ENCODE measurements at places on chromosomes 6 and 20. TPM values are rescaled to one million over a fixed set of nuclear protein-coding genes. Genes with fewer than 3 reads are reported as not detected.

MUC22 gene
- not detected for total RNA-seq

OPRM1 gene
- total RNA-seq: not detected

LAMP5 gene
- 0.35 TPM for total RNA-seq

DEFB115 gene
- not detected for total RNA-seq

ADGB gene
- total RNA-seq: not detected

LTA gene
- not detected for total RNA-seq

MAPK13 gene
- total RNA-seq: 32.4 TPM

GRCh38 chr20:35700625-35701148 lies 1.5 kb downstream of the ROMO1 start:
- peak overlapping the region; percentile 96 for H3K4me3 ChIP-seq
- peaks cover 3% of the 10 kb centered on the region for H3K4me1 ChIP-seq
- H3K27me3 ChIP-seq: no peaks in the 10 kb centered on the region
- H3K36me3 ChIP-seq: peaks cover 51% of the 10 kb centered on the region

DNA sequence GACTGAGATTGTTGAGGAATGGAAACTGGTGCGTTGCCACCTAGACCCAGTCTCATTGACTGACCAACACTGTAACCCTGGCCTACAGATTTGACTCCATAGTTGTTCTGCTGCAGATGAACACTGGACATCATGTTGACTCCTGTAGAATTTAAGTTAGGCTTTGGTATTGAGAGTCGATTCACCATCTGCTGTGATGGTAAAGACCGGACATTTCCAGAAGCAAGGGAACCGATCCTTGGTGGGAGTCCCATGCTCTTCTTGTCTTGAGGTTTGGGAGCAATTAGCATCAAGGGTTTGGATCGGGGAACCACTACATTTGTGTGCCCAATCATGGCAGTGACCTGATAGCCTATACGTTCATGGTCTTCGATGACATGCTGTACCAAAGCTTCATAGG lies 37.6 kb downstream of the ADNP start:
- no peak overlapping the region for H3K4me3 ChIP-seq
- H3K27ac ChIP-seq: no peak overlapping the region
- H3K36me3 ChIP-seq: peaks cover 99% of the 10 kb centered on the region
- DNase-seq: no peak

DNA sequence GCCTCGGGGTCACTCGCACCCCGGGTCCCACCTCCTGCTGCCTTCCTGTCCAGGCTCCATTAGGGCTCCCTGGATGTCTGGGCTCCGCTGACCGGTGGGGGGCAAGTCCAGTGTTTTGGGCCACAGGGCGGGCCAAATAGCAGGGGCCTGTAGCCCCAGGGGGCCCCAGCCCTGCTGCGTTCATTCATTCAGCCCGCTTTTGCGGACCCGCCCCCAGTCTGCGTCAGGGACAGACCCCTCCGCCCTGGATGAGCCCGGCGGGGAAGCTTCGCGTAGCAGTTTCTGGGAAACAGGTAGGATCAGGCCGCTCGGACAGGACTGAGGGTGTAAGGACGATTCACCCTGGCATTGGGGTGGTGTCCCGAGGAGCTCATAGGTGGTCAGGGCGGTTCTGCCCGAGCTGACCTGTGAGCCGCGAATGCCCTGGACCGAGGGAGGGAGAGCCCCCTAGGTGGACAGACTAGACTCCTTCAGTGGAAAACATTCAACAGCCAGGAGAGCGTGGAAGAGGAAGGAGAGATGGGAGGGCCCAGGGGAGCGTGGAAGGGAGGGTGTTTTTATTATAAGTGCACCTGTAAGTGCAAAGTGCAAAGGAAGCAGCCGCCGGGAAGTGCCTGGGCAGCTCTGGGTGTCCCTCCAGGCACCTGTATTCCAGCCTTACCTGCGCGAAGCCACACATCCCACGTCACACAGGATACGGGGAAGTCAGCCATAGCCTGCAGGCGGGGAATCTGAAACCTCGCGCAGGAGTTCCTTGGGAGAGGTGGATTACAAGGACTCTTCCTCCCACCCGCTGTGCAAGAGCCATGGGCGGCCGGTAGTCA lies 662 bp downstream of the ENTPD6 start:
- H3K27ac ChIP-seq: peak overlapping the region; percentile 24
- peaks cover 6% of the 10 kb centered on the region for H3K27me3 ChIP-seq
- DNase-seq: peak; percentile 84

DNA sequence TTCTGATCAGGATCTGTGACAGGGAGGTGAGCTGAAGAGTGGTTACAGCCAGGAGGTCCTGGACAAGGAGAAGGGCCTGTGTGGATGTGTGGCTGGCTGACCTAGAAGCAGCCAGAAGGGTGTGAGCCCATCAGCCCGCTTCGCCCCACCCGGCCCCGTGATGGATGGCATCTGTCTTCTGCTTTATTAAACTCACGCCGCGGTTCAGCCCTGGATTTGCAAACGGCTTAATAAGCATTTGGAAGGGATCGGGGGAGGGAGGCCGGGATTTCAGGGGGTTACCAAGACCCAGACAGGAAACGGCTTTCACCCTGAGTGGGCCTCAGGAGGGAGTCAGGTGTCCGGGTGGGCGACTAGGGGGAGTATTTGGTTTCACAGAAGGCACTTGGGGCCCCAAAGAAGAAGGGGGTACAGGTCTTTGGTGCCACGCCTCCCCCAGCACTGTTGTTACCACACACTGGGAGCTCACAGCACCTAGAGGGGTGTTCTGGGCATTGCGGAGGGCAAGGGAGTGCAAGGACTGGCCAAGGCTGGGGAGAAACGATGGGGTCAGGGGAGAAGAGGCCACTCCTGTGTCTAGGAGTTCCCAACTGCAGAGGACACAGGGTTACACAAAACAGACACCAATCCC lies 53.8 kb upstream of the FOXP4 start:
- no peak overlapping the region for H3K4me3 ChIP-seq
- no peak for DNase-seq
- peaks cover 11% of the 10 kb centered on the region for H3K4me1 ChIP-seq
- no peaks in the 10 kb centered on the region for H3K36me3 ChIP-seq

GRCh38 chr6:37170273-37171200 lies 585 bp downstream of the PIM1 start:
- H3K36me3 ChIP-seq: peaks cover 42% of the 10 kb centered on the region
- peak; percentile 81 for DNase-seq
- no peaks in the 10 kb centered on the region for H3K27me3 ChIP-seq
- peaks cover 2% of the 10 kb centered on the region for H3K4me1 ChIP-seq
- peak overlapping the region; percentile 84 for H3K27ac ChIP-seq
- H3K4me3 ChIP-seq: peak overlapping the region; percentile 95

DNA sequence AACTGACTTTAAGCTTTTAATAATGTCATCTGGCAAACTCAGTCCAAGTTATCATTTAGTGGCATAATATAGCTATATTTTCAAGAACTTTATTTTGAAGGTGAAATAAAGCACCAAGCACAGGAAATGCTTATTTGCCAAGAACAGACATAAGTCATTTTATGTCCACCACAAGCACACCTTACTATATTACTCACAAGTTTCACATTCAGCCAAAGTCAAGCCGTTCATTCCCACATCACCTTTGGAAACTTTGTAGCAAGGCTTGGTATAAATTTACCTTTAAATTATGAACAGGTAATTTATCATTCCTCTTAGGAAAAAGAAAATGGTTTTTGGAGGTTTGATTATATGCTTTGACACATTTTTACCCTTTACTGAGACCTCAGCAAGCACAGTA lies 236.8 kb upstream of the FKBP1C start:
- DNase-seq: no peak
- no peaks in the 10 kb centered on the region for H3K27me3 ChIP-seq
- H3K36me3 ChIP-seq: no peaks in the 10 kb centered on the region
- H3K4me3 ChIP-seq: no peak overlapping the region
- H3K27ac ChIP-seq: no peak overlapping the region

DNA sequence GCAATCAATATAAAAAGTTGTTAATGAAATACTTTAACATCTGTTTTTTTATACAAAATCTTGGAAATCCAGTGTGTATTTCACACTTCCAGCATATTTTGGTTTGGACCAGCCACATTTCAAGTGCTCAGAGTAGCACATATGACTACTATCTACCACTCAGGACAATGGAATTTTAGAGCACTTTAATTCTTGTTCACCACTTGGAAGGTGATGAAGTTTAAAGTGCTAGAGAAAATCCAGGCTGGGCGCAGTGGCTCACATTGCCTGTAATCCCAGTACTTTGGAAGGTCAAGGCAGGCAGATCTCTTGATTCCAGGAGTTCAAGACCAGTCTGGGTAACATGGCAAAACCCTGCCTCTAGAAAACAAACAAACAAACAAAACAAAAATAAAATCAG lies 6.1 kb upstream of the SLC35B3 start:
- no peak for DNase-seq
- H3K27me3 ChIP-seq: no peaks in the 10 kb centered on the region
- no peak overlapping the region for H3K27ac ChIP-seq
- no peak overlapping the region for H3K4me3 ChIP-seq
- H3K4me1 ChIP-seq: no peaks in the 10 kb centered on the region

- no peaks in the 10 kb centered on the region for H3K27me3 ChIP-seq
- H3K4me3 ChIP-seq: peak overlapping the region; percentile 43
- H3K36me3 ChIP-seq: no peaks in the 10 kb centered on the region
- DNase-seq: peak; percentile 78
- H3K4me1 ChIP-seq: peaks cover 19% of the 10 kb centered on the region
Observed at GRCh38 chr6:43937236-43938177, 167.5 kb downstream of the VEGFA start.

GRCh38 chr6:119647309-119647708 lies 297.7 kb upstream of the MAN1A1 start:
- no peak for DNase-seq
- no peaks in the 10 kb centered on the region for H3K36me3 ChIP-seq
- no peaks in the 10 kb centered on the region for H3K4me1 ChIP-seq
- no peak overlapping the region for H3K27ac ChIP-seq
- no peaks in the 10 kb centered on the region for H3K27me3 ChIP-seq

- no peak overlapping the region for H3K4me3 ChIP-seq
- H3K27ac ChIP-seq: no peak overlapping the region
- no peaks in the 10 kb centered on the region for H3K36me3 ChIP-seq
- H3K4me1 ChIP-seq: no peaks in the 10 kb centered on the region
Observed at GRCh38 chr6:148414836-148415235, 72.2 kb downstream of the SASH1 start.

DNA sequence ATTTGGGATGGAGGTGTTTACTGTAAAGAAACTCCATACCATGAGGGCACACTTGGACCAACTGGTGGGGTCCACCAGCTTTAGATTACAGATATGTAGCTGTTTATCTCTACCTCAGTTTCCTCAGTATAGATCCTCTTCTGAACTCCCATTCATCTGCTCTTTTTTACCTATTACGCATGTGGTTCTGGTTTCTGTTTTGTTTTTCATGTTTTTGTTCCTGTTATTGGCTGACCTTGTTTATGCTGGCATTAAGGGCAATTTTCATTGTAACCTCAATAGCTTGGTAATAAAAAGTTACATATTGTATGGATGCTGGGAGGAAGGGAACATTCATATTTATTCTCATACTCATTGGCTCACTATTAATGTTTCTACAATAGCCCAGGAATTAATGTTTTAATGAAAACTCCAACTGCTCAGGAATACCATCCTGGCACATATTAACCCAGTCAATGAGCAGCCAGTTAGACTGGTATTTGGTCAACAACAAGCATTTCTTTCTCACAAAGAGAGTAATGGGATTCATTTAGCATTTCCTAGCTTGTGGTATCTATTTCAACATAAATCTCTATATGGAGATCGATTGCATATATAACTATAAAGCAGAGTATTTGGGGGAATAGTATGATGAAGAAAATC lies 83.8 kb upstream of the FAM184A start:
- no peaks in the 10 kb centered on the region for H3K4me1 ChIP-seq
- H3K27me3 ChIP-seq: peaks cover 3% of the 10 kb centered on the region
- no peak overlapping the region for H3K4me3 ChIP-seq
- DNase-seq: no peak
- H3K27ac ChIP-seq: no peak overlapping the region

- H3K27ac ChIP-seq: no peak overlapping the region
- H3K4me3 ChIP-seq: no peak overlapping the region
- H3K36me3 ChIP-seq: peaks cover 7% of the 10 kb centered on the region
- no peaks in the 10 kb centered on the region for H3K27me3 ChIP-seq
- peaks cover 19% of the 10 kb centered on the region for H3K4me1 ChIP-seq
Observed at GRCh38 chr6:165654144-165654543, 8.9 kb downstream of the PDE10A start.

- H3K4me1 ChIP-seq: no peaks in the 10 kb centered on the region
- no peak overlapping the region for H3K4me3 ChIP-seq
- H3K36me3 ChIP-seq: no peaks in the 10 kb centered on the region
- DNase-seq: no peak
Observed at GRCh38 chr6:1765160-1765903, 155.6 kb downstream of the FOXC1 start.

- no peak overlapping the region for H3K4me3 ChIP-seq
- H3K27ac ChIP-seq: no peak overlapping the region
- DNase-seq: no peak
- no peaks in the 10 kb centered on the region for H3K4me1 ChIP-seq
Observed at GRCh38 chr20:43917380-43917779, 2.7 kb downstream of the TOX2 start.

- DNase-seq: no peak
- no peak overlapping the region for H3K4me3 ChIP-seq
- H3K36me3 ChIP-seq: no peaks in the 10 kb centered on the region
- H3K4me1 ChIP-seq: no peaks in the 10 kb centered on the region
- no peak overlapping the region for H3K27ac ChIP-seq
Observed at GRCh38 chr6:164827537-164827936, 481.9 kb downstream of the C6orf118 start.

DNA sequence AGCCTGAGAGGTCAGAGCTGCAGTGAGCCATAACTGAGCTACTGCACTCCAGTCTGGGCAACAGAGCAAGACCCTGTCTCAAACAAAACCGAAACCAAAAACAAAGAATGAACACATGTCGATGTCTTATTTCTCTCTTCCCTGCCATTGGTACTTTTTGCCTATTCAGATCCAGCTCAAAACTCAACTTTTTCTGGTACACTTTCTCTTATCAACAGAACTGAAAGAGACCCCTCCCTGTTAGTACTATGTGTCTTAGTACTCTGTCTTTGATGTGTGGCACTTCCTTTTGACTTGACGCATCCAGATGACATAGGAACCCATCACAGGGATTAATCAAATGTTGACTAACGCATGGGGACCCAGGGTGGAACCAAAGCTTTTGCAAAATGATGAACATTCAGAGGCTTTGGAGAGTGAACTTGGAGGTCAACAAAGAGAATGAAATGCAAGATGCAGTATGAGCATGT lies 44.8 kb downstream of the AKAP12 start:
- no peaks in the 10 kb centered on the region for H3K36me3 ChIP-seq
- H3K4me3 ChIP-seq: no peak overlapping the region
- H3K27me3 ChIP-seq: no peaks in the 10 kb centered on the region

DNA sequence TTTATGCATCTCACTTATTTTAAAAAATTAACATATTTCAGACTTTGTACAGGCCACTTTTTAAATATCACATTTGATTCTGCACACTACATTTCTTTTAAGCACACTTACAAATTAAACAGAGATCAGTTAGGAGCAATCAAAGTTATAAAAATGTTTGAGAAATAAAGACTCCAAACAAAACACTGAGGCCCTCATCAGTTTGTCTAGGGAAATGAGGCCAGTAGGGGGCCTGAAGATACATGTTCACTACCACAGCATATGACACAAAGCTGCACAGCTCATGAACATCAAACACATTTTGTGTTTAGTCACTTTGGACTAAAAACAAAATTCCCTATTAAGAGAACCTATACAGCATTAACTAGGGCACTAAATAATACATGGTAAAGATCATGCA lies 180.5 kb downstream of the PDE7B start:
- H3K4me3 ChIP-seq: no peak overlapping the region
- DNase-seq: no peak
- H3K4me1 ChIP-seq: no peaks in the 10 kb centered on the region
- no peak overlapping the region for H3K27ac ChIP-seq
- H3K36me3 ChIP-seq: no peaks in the 10 kb centered on the region

Measured in endodermal cell (in vitro differentiated cells).